ENCODE measurements at places on chromosomes 12 and 14.
A peak's percentile ranks its signal among the peaks of the same experiment; 100 is the strongest.

DNA sequence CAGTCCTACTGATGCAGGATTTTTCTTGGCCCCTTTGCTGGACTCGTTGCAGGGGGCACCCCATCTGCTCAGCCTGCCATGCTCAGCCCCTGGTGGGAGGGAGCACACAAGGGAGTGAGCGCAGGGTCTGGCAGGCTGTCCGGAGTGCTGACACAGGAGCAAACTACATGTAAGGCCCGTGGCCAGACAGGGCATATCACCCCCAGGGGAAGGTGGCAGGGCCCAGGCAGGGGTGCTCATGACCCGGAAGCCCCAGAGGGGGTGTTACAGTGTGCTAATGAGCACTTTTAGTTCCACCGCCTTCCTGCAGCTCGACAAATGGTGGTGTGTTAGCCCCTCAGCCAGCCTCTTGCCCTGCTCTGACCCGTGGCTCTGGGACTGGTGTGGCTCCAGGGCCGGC is 645.6 kb upstream of the TMEM132C start:
- no peak for DNase-seq

DNA sequence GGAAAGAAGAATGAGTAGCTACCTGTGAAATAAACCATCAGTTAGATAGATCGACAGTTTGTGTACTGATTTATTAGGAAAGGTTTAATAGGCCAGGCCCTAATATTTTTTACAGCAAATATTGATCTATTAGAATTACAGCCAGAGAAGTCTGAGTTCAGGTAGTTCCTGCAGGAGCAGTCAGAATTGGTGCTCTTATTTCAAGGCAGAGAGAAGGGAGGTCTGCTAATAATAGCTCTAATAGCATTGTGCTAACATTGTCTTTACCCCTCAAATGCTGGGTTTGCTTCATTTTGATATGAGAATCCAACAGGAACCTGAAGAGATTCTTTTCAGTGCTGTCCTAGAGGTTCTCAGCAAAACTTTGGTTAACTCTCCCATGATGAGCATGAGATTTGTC is 343.8 kb upstream of the NAV3 start:
- DNase-seq, result no peak

- DNase-seq, result no peak
These were observed 6.6 kb downstream of the PPP4R4 start for GRCh38 chr14:94180655-94181271.

- no peak for DNase-seq
These were observed 1.3 kb downstream of the CHGA start for GRCh38 chr14:92924247-92924646.

- DNase-seq, result peak; percentile 43
These were observed 12.0 kb downstream of the CLSTN3 start for GRCh38 chr12:7142056-7142644.

DNA sequence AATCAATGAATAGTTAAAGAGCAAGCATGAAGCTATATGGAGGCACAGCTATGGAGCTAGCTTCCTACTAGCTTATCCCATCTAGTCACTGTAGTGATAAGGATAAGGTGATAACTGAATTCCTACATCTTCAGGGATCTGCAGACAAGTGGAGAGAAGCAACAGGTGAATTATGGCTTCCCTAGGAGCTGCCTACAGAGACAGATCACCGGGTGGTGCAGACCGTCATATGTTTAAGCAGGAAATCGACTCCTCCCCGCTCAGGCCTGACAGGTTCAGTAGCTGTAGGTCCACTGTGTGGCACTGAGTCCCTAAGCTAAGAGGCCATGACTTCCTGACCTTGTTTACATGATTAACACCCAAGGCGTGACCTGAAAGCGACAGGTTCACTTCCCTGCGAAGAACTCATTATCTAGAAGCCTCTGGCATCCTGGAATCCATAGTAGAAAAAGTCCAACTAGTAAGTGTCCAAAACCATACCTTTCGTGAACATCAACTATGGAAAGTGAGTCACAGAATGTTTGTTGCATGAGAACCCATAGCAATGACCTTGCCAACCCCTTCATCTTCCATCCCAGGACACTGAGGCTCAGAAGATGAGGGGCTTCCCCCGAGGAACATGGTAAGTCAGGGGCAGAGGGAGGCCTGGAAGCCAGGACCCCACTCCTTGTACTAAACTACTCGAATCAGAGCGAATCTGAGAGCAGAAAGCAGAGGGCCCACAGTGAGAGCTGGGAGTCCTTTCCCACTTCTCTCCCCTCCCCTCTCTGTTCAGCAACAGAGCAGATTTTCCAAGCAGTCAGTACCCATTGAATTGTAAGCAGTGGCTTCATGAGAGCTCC is 75.4 kb upstream of the CCND2 start:
- DNase-seq, result no peak

- DNase-seq, result no peak
These were observed 6.8 kb downstream of the ENDOU start for GRCh38 chr12:47718531-47718930.

DNA sequence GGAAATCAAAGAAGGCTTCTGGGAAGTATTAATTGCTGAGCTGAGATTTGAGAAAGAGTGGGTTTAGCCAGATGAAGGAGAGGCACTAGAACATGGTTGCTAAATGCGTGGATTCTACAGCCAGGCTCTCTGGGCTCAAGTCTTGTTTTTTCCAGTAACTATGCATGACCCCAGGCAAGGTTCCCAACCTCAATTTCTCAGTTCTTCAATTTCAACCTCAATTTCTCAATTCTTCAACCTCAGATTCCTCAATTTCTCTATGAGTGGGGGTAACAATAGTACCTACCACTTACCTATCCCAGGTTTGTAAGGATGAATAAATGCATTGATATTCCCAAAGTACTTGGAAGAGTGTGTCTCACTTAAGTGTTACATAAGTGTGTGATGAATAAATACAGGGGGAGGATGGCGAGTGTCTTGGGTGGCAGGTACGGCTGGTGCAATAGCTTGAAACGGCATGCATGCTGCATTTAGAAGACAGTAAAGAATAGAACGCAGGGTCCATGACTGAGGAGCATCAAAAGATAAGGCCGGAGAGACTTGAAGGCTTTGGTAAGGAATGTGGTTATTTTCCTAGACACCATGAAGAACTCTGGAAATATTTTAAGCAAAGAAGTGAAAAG is 149.1 kb upstream of the ATP2B1 start:
- no peak for DNase-seq

DNA sequence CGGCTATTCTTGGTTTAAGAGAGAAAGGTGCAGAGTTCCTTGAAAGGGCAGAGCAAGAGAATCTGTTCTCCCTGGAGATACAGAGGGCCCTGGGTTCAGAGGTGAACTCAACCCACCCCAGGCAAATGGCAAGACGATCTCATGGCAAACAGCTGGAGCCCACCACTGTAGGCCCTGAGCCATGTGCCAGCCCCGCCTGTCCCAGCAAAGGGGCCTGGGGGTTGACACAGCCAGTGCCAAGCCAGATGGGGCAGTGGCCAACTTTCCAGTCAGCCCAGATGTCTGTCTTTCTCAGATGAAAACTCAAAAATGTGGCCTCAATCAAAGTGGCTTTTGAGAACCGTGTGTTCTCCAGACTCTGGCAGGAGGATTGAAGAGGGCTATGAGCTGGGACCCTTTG is 51.8 kb downstream of the ISCA2 start:
- DNase-seq, result no peak

All from T-helper 9 cell (primary cell).